ENCODE measurements at places on chromosomes 1 and 21.
A peak's percentile ranks its signal among the peaks of the same experiment; 100 is the strongest.

GRCh38 chr1:66207484-66207883, 326.5 kb upstream of the SGIP1 start:
- DNase-seq: no peak

- no peak for DNase-seq
Observed at GRCh38 chr1:64980745-64981600, 14.6 kb upstream of the JAK1 start.

DNA sequence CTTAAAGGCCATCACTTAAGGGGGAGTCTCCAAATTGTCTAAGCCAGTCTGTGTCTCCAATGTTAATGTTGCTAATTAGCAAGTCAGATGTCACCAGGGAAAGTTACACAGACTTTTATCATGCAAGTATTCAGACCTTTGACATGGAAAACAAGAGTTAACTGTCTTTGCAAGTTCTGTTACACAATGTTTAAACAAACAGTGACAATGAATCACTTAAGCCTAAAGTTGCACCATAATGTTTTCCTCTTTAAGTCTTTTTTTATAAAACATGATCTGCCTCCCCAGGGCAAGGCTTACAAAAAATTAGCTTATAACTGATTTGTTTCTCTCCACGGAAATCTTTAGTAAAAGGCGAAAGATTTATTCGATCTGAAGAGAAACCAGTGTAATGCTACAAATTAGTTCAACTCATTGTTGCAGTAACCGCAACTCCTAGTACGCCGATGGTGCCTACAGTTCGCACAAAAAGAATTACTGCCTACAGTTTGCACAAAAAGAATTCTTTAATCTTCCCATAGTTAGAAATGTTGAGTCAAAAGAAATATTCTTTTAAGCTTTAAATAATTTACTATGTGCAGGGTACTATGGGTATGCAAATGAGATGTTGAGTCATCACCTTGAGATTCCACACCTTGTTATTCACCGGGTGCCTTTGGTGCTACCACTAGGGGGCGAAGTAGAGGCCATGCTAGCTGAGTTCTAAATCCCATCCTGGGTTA, 45.3 kb downstream of the HHAT start:
- peak; percentile 44 for DNase-seq

DNA sequence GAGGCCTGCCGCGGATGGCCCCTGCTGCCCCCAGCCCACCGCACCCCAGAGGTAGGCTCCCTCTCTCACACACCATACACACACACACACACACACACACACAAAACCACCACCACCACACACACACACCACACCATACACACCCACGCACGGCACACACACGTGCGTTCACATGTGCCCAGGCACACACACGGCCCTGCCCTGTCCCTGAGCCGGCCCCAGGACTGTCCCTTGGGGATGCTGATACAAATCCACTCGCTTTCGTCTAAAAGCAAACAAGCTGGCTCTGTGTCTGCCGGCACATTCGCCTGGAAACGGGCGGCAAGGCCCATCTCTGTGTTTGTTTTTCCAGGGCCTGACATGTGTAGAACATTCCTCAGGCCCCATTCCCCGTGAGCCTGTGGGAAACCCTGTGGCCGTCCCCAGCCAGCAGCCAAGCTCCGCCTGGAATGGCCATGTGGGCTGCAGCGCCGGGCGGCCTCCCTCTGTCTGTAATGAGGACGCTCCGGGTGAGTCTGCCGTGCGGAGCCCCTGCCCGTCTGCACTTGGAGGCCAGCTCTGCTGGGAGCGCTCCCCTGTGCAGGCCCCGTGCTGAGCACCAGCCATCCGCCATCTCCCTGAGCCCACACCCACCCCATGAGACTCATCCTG, 67.4 kb downstream of the DMRTB1 start:
- no peak for DNase-seq

DNA sequence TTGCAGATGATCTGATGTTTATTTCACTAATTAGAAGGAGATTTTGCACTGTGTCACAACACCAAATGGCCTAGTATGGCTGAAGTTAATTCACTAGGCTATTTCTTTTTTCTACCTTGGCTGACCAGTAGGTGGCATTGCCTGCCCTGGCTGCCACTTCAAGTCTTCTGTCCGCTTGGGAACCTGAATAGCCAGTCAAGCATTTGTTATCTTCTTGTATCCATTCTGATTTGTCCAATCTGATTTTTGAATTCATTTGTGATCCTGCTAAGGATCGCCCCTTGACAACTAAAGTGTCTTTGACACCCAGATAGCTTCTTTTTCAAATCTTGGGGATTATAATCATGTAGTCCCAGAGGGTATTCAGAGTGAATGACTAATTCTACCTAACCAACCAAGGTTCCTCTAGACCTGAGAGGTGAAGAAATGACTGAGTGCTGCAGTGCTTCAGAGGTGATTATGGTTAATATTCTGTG, 99.4 kb downstream of the GIPC2 start:
- DNase-seq: no peak

Data from NCI-H2171 (cell line).